LoVo (cell line): ENCODE measurements at places on chromosomes 5 and 9.
A peak's percentile ranks its signal among the peaks of the same experiment; 100 is the strongest.

GRCh38 chr5:108672639-108673038 lies 75.1 kb upstream of the FER start:
- no peak for DNase-seq

- no peak for DNase-seq
These were observed 66.0 kb upstream of the RNF130 start for GRCh38 chr5:180137401-180138213.

- DNase-seq: no peak
These were observed 14.9 kb downstream of the FOXI1 start for GRCh38 chr5:170120576-170120975.

- peak; percentile 96 for DNase-seq
These were observed at the start of gene PIK3R1 for GRCh38 chr5:68215208-68215897. Gene PIK3R1, plus strand, starts transcription at chr5:68215756. Its CDS starts 10,920 bp downstream, at chr5:68226676.

DNA sequence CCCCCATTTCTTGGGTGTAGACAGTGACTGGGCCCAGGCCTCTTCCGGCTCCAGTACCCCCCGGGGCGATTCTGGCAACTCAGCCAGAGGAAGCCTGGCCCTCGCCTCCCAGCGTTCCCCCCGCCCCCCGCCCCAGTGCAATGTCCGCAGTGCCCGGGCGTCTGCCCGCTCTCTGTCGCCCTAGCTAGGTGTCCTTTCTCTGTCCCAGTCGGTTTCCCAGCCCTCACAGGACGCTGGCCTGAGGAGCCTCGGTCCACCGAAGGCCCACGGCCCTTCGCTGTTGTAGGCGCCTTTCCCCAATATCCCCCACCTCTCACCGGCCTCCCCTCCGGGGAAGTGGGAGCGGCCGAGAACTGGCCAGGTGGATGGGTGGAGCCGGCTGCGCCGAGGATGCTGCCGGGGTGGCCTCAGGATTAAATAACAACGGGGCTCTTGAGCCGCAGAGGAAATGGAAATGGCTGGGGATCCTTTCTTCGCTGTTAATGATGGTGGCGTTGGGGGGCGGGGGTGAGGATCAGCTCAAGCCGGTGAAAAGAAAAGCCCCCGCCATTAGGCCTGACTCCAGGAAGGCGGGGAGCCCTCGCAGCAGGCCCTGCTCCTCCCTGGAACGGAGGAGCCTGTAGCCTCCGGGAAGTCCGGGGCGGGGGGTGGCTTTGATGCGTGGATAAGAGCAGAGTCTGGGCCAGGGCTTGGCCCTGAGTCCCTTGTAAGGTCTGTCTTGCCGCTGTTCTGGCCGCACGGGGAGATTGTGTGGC lies 1.1 kb upstream of the SPRY4 start:
- peak; percentile 93 for DNase-seq

DNA sequence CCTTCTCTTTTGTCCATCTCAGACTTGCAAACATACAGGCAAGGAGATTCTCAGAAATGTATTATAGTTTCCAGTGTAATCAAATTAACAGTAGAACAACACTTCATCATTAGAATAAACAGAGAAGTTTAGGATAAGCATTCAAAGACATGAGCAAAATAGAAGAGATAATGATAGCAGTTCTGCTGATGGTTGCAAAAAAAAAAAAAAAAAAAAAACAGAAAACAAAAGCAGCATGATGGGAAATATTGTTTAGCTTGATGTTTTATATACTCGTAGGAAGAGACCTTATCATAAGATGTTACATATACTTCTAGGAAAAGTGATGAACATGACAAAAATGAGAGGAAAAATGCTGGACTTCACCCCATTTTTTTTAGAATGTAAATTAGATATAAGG lies 1356.2 kb downstream of the MAT2B start:
- no peak for DNase-seq

GRCh38 chr5:86970361-86970760 lies 297.3 kb upstream of the RASA1 start:
- DNase-seq: no peak
